ENCODE measurements at places on chromosomes 13 and 19. TPM values are rescaled to one million over a fixed set of nuclear protein-coding genes. Genes with fewer than 3 reads are reported as not detected.

DNA sequence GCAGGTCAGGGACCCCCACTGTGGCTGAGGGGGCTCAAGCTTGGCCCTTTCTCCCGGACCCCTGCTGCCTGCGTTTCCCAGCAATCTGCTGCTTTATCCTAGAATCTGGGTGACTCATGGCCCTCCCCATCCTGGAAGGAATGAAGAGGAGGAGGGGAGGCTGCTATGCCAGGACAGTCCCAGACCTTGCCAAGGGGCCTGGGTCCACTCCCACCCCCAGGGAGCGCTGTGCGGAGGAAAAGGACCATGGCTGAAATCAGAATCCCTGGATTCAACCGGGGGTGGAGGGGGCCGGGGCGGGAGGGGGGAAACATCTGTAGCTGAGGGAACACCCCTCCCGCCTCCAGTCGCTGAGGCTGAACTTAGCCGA, 20.5 kb downstream of the ZNF114 start:
- peak; percentile 62 for DNase-seq

DNA sequence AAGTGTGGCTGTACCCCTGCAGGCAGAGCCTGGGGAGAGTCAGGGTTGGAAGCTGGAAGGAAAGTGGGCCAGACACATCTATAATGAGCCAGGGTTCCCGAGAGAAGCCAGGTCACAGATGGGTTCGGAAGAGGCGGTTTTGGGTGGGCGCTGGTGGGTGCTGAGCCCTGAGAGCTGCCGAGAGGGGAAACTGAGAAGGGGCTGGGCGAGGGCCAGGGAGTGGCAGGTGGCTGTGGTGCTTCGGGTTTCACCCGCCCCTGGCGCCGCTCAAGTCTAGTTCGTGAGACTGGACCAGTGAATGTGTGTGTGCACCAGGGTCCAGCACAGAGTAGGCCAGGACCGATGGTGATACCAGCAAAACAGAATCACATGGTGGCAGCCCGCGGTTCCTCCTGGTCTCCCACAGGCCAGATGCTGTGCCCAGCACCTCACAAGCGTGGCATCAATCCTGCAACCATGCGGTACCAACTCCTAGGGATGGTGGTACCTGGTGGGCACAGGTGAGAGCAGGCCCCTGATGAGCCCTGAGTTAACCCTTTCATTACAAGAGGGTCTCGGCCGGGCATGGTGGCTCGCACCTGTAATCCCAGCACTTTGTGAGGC, 1.8 kb upstream of the LRRC4B start:
- DNase-seq: no peak

GRCh38 chr19:49830766-49831165, 12.7 kb downstream of the MED25 start:
- DNase-seq: no peak

GRCh38 chr13:79289571-79289970, 116.5 kb downstream of the RBM26 start:
- DNase-seq: no peak

- no peak for DNase-seq
These were observed 190.5 kb downstream of the NDFIP2 start for GRCh38 chr13:79671420-79671819.

DNA sequence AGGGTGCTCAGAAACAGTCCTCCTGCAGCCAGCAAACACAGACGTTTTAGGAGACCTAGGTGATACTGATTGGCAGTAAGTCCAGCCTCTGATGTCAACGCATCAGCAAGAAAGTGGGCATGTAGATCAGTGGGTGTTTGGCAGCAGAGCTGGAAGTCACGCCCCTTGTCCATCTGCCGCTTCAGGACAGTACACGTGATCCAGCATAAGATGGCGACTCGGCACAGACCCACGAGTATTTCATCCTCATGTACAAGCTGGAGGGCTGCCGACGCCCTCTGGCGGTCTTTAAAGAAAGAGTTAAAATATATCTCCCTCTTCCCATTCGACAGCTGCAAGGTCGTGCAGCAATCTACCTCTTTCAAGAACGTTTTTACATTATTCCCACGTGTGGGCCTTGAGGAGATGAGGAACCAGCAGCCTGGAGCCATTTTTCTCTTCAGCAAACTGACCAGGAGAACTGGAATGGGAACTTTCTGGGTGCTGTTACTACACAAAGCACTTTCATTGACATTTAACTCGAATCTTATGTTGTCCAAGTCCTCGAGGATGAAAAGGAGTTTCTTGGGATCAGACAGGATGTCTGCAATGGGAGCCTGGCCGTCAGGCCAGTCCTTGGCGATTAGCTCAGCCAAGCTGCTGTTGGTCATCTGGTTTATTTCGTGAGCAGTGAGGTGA, 22.3 kb downstream of the NLRP11 start:
- peak; percentile 29 for DNase-seq

- DNase-seq: peak; percentile 6
These were observed 227.9 kb upstream of the ARGLU1 start for GRCh38 chr13:106795847-106796246.

DNA sequence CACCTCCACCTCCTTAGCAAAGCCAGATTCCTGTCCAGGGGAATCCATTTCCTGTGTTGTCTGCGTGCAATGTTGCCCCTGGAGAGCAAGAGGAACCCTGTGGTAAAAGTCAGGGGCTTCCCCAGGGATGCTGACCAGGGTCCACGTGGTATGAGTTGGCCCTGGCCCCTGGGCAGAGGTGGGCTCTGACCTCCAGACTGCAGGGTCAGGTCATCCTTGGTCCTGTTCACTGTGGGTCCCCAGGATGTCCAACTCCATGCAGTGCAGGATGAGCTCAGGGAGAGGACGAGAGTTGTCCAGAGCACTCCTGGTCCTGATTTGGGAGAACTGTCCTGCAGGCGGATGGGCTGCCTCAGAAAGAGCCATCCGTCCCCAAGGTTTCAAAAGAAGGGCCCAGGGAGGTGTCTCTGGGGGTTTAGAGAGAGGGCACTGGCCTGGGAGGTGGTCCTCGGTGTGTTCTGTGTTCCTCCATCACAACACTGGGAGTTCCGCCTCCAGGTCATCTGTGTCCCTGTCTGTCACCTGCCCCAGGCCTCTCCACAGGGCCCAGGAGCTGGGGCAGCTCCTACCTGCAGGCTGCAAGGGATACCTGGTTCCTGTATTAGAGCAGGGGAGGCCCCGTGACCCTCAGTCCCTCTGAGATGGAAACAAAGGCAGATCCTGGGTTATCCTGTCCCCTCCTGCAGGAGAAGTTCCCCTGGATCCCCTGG, 1.2 kb upstream of the CEACAM4 start:
- DNase-seq: no peak

DNA sequence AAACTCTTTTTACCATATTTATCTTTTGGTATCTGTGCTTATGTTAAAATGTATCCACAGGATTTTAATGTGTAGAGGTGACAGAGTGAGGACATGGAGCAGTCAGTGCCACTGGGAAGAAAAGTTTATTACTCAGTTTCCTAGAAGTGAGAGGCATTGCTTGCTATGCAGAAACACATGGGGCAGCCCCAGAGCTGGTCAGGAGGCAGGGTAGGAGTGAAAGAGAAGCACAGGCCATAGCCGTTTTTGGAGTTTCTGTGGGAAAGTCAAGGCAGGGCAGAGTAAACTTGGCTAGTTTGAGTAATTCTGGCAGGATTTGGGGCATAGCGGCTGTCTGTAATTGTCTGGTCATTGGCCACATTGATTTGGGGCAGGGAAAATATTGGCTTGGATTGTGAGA, 370.9 kb downstream of the FGF9 start:
- no peak for DNase-seq

DNA sequence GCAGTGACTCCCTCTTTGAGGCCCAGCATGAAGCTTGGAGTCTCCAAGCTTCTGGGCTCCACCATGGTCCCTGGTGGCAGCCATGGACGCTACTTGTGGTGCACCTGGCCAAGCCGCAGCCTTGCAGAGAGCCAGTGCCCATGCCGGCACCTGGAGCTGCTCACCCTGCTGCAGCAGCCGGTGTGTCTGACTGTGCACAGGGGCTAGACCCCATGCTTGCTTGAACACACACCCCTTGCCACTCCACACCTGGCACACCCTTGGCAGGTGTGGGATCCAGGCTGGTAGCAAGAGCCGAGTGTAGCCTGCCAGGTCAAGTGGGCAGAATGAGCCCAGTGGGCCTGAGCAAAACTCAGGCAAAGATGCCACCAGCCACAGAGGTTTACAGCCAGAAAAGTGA, 18.6 kb upstream of the MLLT1 start:
- DNase-seq: no peak

DNA sequence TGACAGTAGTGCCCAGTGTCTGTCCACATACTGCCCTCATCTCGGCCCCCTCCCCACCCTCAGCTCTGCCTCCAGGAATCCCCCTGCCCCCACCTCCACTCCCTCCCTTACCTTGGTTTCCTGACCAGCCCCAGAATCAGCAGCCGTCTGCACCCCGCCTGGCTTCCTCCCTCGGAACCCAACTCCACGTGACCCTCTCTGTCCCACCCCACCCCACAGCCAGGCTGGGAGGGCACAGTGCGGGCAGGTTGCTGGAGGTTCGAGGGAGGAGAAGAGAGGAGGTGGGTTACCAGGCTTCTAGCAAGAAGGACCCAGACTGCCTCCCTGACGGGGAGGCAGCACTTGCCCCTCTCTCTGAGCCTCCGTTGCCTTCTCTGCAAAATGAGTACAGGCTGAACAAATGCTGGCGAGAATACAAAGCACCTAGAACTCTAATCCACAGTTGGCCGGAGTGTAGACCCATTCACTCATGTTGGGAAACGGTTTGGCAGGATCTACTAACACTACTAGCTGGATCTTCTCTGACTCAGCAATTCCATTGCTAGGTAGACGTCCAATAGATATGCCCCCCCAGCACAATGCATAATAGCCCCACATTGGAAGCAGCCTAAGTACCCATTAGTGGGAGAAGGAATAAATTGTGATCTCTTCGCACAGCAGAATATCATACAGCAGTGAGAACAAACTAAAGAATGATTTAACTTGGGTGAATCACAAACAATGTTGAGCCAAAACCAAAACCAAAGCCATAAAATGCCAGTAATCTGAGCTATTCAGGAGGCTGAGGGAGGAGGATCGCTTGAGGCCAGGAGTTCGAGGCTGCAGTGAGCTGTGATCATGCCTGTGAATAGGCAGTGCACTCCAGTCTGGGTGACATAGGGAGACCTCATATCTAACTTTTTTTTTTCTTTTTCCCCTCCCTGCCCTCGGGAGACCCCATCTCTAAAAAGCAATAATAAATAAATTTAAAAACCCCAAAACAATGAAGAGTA, at the start of gene RASAL3:
TSS of gene RASAL3 (minus strand) at position 151 of the 992 bp plus-strand sequence. CDS start 186 bp downstream, outside the sequence.
- no peak for DNase-seq

DNA sequence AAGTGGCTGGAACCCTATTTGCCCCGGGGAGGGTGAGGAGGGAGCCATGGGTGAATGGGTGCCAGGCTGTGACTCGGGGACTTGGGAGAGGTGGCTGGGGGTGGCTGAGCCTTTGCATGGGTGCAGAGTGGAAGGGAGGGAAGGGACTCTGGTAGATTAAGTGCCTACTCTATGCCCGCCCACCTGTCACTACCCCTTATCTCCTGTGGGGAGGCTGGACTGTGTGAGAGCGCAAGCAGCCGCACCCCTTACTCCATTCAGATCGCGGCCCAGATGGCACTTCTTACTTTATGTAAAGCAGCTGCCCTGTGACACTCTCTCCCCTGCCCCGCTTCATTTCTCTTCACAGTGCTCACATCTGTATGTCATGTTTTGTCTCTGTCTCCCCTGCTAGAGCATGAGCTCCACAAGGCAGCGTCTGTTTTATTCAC, 2.9 kb downstream of the KASH5 start:
- DNase-seq: no peak

GRCh38 chr19:45772912-45773311, 3.9 kb upstream of the SIX5 start:
- no peak for DNase-seq

DNA sequence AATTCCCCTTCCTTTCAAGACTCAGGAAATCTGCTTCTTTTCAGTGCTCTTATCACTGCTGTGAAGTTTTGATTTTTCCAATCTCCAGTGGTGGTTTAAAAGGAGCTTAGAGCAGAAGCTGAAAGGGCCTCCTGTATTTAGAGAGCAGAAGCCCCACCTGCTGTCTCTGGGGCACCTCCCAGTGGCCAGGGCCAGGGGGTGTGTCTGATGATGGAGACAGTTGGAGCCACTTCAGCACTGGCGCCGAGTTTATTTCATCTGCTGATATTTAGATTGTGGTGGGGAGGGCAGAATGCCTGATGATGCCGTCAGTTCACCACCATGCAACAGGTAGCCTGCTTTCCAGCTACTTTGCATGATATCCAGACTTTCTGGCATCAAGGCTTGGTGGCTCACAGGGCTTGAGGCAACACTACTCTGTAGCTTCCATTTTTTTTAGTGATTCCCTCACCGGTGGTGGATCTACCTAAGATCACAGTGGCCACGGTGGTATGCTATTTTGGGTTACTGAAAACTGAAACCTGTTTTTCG, 371.9 kb downstream of the KCNRG start:
- DNase-seq: peak; percentile 90

- DNase-seq: no peak
These were observed 4.9 kb downstream of the ZSCAN1 start for GRCh38 chr19:58038688-58039204.

DNA sequence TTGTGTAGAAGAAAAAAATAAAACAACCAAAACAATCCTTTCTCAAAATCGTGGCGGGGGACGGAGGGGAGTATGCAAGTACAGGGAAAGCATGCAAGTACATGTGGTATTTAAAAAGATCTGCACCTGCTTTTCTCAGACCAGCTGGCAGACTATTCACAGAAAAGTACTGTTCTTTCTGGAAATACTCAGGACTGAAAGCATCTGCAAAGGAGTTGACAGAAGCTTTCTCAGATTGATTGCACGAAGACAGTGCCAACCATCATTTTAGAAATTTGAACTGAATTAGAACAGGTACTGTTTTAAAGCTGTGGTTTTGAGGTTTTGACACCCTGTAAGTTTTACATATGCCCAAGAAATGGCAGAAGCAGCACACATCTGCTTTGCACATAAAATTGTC, 19.8 kb upstream of the PCDH8 start:
- peak; percentile 64 for DNase-seq

DNA sequence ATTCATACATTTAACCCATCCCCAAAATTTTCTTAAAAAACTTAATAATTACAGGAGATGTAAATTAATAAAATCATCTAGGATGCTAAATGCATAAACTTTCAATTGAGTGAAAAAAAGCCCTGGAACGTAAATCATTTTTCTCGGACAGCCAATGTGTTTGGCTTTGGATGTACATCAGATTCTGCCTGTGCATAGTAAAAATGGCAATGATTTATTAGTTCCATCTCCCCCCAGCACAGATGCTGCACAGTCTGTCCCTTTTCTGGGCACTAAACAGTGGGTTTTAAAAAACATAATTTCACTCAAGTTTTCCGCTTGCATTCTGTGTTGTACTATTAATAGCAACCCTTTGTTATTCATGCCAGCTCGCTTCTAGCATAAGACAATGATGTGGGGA, 147.7 kb downstream of the TM9SF2 start:
- no peak for DNase-seq

GRCh38 chr13:102944821-102945220, 99.0 kb downstream of the ERCC5 start:
- DNase-seq: no peak

- DNase-seq: no peak
These were observed 893.4 kb upstream of the MIR17HG start for GRCh38 chr13:90454002-90454636.

GRCh38 chr13:28655561-28655960, 3.4 kb upstream of the POMP start:
- DNase-seq: no peak

The PDE4C gene
- total RNA-seq: 5.7 TPM

The SLAIN1 gene
- 8.9 TPM for total RNA-seq

The PGLYRP2 gene
- not detected for total RNA-seq

The ZNF93 gene
- 12.3 TPM for total RNA-seq

The CCNA1 gene
- total RNA-seq: 1.4 TPM

The CASP14 gene
- 0.10 TPM for total RNA-seq

The HSH2D gene
- total RNA-seq: 1.1 TPM

The ALG5 gene
- 18.3 TPM for total RNA-seq

The CNN1 gene
- total RNA-seq: 53.1 TPM

The MEF2B gene
- total RNA-seq: not detected

The CCDC122 gene
- total RNA-seq: 1.0 TPM
